ENCODE measurements at places on chromosomes 3 and 15. TPM values are rescaled to one million over a fixed set of nuclear protein-coding genes. Genes with fewer than 3 reads are reported as not detected.

- no peak overlapping the region for H3K4me3 ChIP-seq
- no peaks in the 10 kb centered on the region for H3K27me3 ChIP-seq
- no peak for DNase-seq
- no peaks in the 10 kb centered on the region for H3K36me3 ChIP-seq
These were observed 518.9 kb downstream of the TUSC7 start for GRCh38 chr3:117228466-117228865.

DNA sequence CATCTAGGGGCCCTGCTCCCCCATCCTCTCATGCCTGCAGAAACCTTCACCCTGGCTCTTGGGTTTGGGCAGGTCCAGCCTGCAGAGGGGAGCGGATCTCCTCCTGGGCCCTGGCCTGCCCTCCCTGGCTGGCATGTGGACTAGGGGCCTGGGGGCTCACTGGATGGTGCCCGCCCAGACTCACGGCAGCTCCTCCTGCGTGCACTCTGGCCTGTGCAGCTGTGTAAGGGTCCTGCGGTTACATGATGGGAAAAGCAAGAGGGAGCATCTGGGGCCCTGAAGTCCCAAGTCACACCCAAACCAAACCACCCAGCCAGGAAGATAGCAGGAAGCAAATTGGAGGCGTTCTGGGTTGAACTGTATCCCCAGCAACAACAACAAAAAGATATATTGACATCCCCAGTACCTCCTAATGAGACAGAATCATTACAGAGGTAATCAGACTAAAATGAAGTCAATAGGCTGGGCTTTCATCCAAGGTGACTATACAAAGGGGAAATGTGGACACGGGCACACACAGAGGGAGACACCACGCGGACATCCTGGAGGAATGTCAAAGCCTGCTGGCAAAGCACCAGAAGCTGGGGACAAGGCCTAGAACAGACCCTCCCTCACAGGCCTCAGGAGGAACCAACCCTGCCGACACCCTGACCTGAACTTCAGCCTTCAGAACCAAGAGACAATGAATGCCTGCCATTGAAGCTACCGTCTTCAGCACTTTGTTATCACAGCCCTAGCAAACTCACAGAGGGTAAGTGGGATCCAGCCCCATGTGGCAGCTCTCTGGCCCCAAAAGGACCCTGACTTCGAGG is 10.4 kb upstream of the CLK3 start:
- no peaks in the 10 kb centered on the region for H3K36me3 ChIP-seq
- no peak overlapping the region for H3K4me3 ChIP-seq
- no peaks in the 10 kb centered on the region for H3K27me3 ChIP-seq
- DNase-seq, result no peak
- no peak overlapping the region for H3K27ac ChIP-seq
- no peaks in the 10 kb centered on the region for H3K4me1 ChIP-seq

DNA sequence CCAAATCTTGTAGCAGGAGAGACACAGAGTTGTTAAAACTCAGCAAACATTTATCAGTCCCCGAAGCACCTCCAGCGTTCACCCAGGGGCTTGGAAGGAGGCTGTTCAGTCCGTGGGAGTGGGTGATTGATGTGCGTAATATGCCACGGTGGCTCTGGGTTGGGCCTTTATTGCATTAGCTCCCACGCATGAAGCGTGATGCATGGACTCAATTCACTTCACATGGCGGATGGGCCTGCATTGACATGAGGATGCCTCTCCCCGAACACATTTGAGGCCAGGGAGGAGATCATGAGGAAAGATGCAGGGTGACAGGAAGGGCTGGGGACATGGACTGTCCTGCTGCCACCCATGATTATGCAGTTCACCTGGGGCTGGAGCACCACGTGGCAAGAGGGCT is 126.5 kb downstream of the FAM43A start:
- no peak for DNase-seq
- H3K27me3 ChIP-seq, result peaks cover 24% of the 10 kb centered on the region
- no peak overlapping the region for H3K27ac ChIP-seq

DNA sequence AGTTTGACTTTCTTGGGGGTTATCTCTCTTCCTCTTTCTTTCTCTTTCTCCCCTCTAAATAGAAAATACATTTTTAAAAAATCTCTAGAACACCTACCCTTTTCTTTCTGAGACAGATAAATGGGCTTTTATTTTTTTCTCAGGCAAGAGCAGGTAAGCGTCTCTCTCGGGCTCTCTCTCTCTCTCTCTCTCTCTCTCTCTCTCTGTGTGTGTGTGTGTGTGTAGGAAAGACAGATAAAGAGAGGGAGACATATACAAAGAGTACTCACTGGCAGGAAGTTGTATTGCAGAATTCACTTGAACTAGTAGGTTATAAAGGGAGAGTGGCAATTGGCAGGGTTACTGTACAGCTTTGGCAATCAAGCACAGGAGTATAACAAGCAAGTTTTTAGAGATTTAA is 118.1 kb upstream of the LSAMP start:
- no peaks in the 10 kb centered on the region for H3K4me1 ChIP-seq
- no peaks in the 10 kb centered on the region for H3K36me3 ChIP-seq
- H3K4me3 ChIP-seq, result no peak overlapping the region
- H3K27me3 ChIP-seq, result no peaks in the 10 kb centered on the region
- DNase-seq, result no peak

TEX9 gene
- total RNA-seq, result 2.7 TPM

GRCh38 chr15:27232876-27233275 is 261.9 kb downstream of the GABRG3 start:
- no peaks in the 10 kb centered on the region for H3K36me3 ChIP-seq
- no peaks in the 10 kb centered on the region for H3K4me1 ChIP-seq

DLEC1 gene
- 20.1 TPM for total RNA-seq

DNA sequence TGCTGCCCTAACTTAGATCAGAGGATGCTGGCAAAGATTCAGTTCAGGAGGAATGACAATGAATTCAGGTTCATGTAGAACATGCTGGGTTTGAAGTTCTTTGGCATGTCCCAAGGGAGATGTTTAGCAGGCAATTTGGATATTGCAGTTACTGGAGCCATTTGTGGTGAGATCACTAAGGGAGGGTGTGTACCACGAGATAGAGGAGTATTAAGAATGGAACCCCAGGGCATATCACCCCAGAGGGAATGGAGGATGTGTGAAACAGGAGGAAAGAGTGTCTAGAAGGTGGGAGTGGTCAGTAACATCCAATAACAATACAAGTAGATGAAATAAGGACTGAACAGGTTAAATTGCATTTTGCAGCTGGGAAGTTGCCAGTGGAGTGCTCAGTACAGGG is 87.1 kb downstream of the CCR1 start:
- no peak overlapping the region for H3K4me3 ChIP-seq
- no peaks in the 10 kb centered on the region for H3K4me1 ChIP-seq
- H3K27ac ChIP-seq, result no peak overlapping the region
- H3K27me3 ChIP-seq, result no peaks in the 10 kb centered on the region

DNA sequence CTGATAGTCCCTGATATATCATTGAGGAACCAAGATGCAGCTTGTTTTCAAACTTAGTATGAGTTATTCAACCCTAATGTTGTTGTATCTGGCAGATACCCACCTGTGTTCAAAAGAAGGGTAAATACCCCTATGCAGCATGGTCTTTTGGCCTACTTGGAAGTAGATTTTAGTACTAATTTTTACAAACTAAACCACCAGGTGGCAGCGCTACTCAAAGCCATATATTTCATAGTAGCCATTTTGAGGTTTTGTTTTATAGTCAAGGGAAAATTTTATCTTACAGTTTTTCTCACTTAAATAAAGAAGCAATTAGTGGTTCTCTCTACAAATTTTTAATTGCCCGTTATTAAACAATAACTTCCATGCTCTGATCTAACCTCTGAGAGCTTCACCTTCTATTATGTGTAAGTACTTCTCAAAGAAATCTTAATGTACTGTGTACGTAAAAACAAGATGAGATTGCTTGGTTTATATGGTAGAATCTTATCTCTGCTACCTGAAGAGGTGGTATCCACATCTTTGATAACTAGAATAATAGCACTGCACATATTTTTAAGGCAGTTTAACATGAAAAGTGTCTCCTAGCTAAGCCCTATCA is 31.5 kb upstream of the MLF1 start:
- H3K27ac ChIP-seq, result no peak overlapping the region
- H3K4me1 ChIP-seq, result no peaks in the 10 kb centered on the region
- H3K27me3 ChIP-seq, result no peaks in the 10 kb centered on the region

DNA sequence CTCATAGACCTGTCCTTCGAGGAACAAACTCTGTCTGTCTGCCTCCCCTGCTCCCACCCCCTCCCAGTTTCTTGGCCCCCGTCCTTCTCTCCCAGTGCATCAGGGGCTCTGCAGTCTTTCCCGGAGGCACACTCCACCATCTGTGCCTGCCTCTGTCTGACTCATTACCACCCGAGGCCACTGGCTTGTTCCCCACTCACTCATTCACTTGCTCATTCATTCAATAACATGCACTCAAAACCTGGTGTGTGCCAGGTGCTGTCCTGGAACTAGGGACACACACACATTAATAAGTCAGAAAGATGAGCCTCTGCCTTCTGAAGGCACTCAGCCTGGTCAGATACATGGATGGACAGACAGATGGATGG is 12.4 kb downstream of the AMIGO3 start:
- peaks cover 7% of the 10 kb centered on the region for H3K36me3 ChIP-seq
- H3K27me3 ChIP-seq, result no peaks in the 10 kb centered on the region
- no peak overlapping the region for H3K27ac ChIP-seq

- no peak overlapping the region for H3K27ac ChIP-seq
- no peak for DNase-seq
- H3K4me1 ChIP-seq, result no peaks in the 10 kb centered on the region
- H3K36me3 ChIP-seq, result no peaks in the 10 kb centered on the region
- H3K4me3 ChIP-seq, result no peak overlapping the region
- H3K27me3 ChIP-seq, result no peaks in the 10 kb centered on the region
These were observed 137.8 kb upstream of the ADAMTS9 start for GRCh38 chr3:64825404-64826120.

GRCh38 chr3:158165730-158166129 is 55.8 kb downstream of the RSRC1 start:
- no peak overlapping the region for H3K4me3 ChIP-seq
- H3K27me3 ChIP-seq, result no peaks in the 10 kb centered on the region
- no peak overlapping the region for H3K27ac ChIP-seq

GREM1 gene
- not detected for total RNA-seq

CILP gene
- total RNA-seq, result 0.16 TPM

- H3K4me3 ChIP-seq, result no peak overlapping the region
- H3K4me1 ChIP-seq, result no peaks in the 10 kb centered on the region
- H3K27me3 ChIP-seq, result no peaks in the 10 kb centered on the region
- H3K27ac ChIP-seq, result no peak overlapping the region
- DNase-seq, result no peak
- H3K36me3 ChIP-seq, result no peaks in the 10 kb centered on the region
These were observed 66.0 kb downstream of the ATP13A4 start for GRCh38 chr3:193488741-193489140.

GRCh38 chr15:24075420-24076089 is 388.4 kb upstream of the NDN start:
- H3K4me3 ChIP-seq, result no peak overlapping the region
- H3K27me3 ChIP-seq, result no peaks in the 10 kb centered on the region
- DNase-seq, result no peak
- no peaks in the 10 kb centered on the region for H3K4me1 ChIP-seq
- no peak overlapping the region for H3K27ac ChIP-seq
- no peaks in the 10 kb centered on the region for H3K36me3 ChIP-seq

DNA sequence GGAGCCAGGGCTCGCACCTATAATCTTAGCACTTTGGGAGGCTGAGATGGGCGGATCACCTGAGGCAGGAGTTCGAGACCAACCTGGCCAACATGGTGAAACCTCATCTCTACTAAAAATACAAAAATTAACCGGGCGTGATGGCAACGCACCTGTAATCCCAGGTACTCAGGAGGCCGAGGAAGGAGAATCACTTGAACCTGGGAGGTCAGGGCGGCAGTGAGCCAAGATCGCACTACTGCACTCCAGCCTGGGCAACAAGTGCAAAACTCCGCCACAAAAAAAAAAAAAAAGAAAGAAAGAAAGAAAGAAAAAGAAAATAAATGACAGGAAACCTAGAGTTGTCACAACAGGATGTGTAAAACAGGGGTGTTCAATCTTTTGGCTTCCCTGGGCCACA is 3.0 kb upstream of the NMB start:
- H3K27ac ChIP-seq, result no peak overlapping the region
- H3K27me3 ChIP-seq, result no peaks in the 10 kb centered on the region
- peaks cover 2% of the 10 kb centered on the region for H3K4me1 ChIP-seq
- no peaks in the 10 kb centered on the region for H3K36me3 ChIP-seq

GRCh38 chr3:147417551-147418295 is 8.6 kb downstream of the ZIC1 start:
- no peaks in the 10 kb centered on the region for H3K36me3 ChIP-seq
- H3K27ac ChIP-seq, result no peak overlapping the region
- no peak for DNase-seq
- H3K4me3 ChIP-seq, result no peak overlapping the region

GRCh38 chr15:98330258-98330657 is 318.1 kb upstream of the IGF1R start:
- H3K4me3 ChIP-seq, result no peak overlapping the region
- H3K27me3 ChIP-seq, result peaks cover 4% of the 10 kb centered on the region
- H3K4me1 ChIP-seq, result no peaks in the 10 kb centered on the region

LRRC31 gene
- not detected for total RNA-seq

MKRN3 gene
- 3.1 TPM for total RNA-seq

GRCh38 chr15:44029003-44029402 is 166.1 kb downstream of the FRMD5 start:
- H3K36me3 ChIP-seq, result no peaks in the 10 kb centered on the region
- H3K4me3 ChIP-seq, result no peak overlapping the region
- no peak for DNase-seq
- H3K27me3 ChIP-seq, result peaks cover 2% of the 10 kb centered on the region
- H3K27ac ChIP-seq, result no peak overlapping the region
- no peaks in the 10 kb centered on the region for H3K4me1 ChIP-seq

DNA sequence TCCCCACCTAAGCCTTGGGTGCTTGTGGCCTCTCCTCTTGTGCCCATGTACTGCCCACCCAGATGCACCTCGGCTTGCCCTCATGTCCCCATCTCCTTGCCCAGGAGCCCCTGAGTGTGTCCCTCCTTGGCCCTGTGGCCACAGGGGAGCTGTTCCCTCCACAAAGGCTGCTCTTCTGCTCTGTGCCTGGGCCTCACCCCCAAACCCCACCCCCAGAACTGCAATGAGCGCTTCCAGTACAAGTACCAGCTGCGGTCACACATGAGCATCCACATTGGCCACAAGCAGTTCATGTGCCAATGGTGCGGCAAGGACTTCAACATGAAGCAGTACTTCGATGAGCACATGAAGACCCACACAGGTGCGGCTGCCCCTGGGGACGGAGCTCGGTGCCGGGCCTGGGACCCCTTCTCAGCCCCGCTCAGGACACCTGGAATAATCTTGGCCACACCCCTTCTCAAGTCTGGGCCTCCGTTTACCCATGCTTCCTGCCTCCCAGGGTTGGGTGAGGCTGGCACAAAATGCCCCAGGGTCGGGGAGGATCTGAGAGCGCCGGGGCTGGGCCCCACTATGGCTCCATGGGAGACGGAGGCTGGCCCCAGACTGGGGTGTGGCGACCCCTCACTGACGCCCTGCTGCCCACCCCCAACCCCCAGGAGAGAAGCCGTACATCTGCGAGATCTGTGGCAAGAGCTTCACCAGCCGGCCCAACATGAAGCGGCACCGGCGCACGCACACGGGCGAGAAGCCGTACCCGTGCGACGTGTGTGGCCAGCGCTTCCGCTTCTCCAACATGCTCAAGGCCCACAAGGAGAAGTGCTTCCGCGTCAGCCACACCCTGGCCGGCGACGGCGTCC is 10.3 kb downstream of the ZBTB47 start:
- DNase-seq, result no peak
- H3K4me1 ChIP-seq, result no peaks in the 10 kb centered on the region
- no peaks in the 10 kb centered on the region for H3K27me3 ChIP-seq
- H3K27ac ChIP-seq, result no peak overlapping the region

All from T-cell (primary cell).